ENCODE measurements at places on chromosomes 3 and 15.

- DNase-seq = no peak
Observed at GRCh38 chr3:44416031-44417030, 61.1 kb downstream of the ZNF445 start.

DNA sequence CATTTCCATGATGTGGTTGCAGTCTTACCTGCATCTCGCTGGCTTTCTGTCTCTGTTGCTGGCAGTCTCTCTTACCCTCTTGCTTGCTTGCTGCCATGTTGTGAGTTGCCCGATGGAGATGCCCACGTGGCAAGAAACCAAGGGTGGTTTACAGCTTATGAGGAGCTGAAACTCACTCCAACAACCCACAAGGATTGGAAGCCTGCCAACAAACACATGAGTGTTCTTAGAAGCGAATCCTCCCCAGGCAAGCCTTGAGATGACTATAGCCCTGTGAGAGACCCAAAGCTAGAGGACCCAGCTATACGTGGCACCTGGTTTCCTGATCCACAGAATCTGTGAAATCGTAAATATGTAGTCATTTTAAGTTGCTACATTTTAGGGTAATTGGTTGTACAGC, 490.9 kb upstream of the ADAMTS9 start:
- DNase-seq = no peak

DNA sequence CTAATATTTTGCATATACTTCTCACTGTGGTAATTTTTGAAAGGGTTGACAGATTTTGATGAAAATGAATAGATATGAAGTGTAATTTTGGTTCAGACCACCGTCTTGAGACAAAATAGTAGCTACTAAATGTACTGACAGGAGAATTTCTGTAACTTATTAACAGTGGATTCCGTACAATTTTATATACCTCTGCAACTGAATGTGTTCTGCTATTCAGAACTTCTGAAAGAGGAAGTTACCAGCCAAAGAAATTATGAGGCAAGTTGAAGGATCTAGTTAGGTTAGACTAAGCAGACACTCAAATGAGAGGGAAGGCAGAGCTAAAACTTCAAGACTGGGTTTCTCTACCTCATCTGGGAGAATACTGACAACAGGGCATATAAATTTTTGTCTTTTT, 29.4 kb downstream of the GAP43 start:
- DNase-seq = no peak

DNA sequence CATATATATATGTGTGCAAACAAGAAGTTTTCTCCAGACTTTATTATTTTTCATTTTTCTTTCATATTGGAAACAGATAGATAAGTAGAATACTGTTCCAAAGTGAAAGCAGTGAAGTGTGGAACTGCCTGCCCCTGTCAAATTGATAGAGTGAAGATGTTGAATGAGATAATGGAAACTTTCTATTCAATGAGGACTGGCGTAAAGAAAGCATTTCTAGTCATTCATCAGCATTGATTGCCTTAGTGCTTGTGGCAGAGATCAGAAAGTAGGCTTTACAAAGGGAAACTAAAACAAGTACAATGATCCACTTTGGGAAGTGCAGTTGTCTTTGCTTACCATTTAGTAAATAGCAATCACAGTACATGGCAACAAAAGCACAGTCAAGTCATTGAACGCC, 300.0 kb downstream of the CADM2 start:
- no peak for DNase-seq

DNA sequence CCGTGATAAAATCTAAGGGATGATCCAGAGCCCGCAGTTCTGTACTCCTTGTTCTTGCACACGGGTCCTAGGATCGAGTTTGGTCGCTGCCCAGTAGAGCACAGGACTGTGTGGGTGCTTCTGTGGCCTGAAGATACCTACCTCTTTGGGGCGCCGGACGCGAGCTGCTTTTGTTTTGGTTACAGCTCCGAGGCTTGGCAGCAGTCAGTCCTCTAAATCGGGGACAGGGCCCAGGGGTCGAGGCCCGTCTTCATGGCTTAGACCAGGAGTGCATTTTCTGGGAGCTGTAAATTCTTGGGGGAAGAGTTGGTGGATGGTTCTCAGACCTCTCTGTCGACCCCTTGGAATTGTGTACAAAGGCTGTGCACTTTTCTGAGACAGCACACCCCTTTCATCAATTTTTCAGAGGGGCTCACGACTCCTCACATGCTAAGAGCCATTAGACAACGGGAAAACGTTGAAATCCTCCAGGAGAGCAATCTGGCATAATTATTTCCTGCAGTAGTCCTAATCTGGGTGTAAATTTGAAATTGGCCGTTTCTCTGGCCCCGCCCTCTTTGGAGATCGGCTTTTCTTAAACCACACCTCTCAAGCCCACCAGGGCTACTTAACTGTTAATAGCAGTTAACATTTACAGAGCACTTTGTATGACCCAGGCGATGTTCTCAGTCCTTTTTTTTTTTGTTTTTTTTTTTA, 928 bp downstream of the CEP97 start:
- no peak for DNase-seq

Measured in vagina (tissue), 2 donors.